Pericardium fibroblast (primary cell): ENCODE measurements at places on chromosomes 6 and 20. TPM values are rescaled to one million over a fixed set of nuclear protein-coding genes. Genes with fewer than 3 reads are reported as not detected.

GMEB2 gene
- total RNA-seq, result 8.2 and 8.6 TPM in 2 replicates

ARMH2 gene
- total RNA-seq, result not detected in 2 replicates

MTHFD1L gene
- 33.3 and 34.7 TPM in 2 replicates for total RNA-seq

NKX2-4 gene
- not detected in 2 replicates for total RNA-seq

SYCP2L gene
- not detected in 2 replicates for total RNA-seq

SASH1 gene
- total RNA-seq, result 25.0 and 33.9 TPM in 2 replicates

ZBTB9 gene
- 1.4 and 4.1 TPM in 2 replicates for total RNA-seq

MUC21 gene
- total RNA-seq, result not detected in 2 replicates

SIRPD gene
- not detected in 2 replicates for total RNA-seq
